ENCODE measurements at places on chromosomes 3 and 15. TPM values are rescaled to one million over a fixed set of nuclear protein-coding genes. Genes with fewer than 3 reads are reported as not detected.

- no peak for DNase-seq
Observed at GRCh38 chr3:66980791-66981190, 17.3 kb upstream of the KBTBD8 start.

DNA sequence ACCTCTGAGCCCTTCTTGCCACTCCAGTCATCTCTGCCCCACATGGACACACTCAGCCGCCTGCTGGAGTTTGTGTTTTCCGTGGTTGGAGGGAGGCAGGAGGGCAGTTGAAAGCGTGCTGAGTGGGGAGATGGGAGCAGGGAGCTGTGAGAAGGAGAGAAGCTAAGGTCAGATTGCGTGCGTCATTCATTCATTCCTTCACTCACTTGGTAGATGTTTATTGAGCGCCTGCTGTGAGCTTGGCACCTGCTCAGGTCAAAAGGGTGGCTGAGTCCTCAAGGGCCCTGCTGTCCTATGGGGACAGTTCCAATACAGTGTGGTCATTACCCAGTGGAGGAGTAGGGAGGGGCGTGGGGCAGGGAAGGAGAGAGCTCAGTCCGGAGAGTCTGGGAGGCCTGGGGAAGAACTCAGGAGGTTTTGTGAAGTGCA is 23.5 kb downstream of the LIMD1 start:
- DNase-seq: peak; percentile 93

GRCh38 chr3:186998937-186999368 is 68.6 kb downstream of the ST6GAL1 start:
- no peak for DNase-seq

DNA sequence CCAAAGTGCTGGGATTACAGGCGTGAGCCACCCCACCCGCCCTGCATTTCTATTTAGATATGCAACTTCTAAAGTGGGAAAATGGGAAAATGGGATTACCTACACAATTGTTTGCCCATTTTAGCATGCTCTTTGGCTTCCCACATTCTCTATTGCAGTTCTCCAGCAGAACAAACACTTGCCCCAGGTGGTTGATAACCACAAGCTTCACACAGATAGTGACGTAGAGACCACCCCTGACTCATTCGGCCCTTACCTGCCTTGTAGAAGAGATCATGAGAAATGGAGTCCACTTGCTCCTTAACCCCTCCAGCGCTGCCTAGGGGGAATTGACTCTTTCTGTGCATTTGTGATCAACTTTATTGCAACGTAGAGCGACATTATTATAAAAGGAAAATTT is 83.2 kb upstream of the RAP2B start:
- DNase-seq: no peak

- no peak for DNase-seq
Observed at GRCh38 chr15:100558771-100559254, 30.1 kb upstream of the CERS3 start.

DNA sequence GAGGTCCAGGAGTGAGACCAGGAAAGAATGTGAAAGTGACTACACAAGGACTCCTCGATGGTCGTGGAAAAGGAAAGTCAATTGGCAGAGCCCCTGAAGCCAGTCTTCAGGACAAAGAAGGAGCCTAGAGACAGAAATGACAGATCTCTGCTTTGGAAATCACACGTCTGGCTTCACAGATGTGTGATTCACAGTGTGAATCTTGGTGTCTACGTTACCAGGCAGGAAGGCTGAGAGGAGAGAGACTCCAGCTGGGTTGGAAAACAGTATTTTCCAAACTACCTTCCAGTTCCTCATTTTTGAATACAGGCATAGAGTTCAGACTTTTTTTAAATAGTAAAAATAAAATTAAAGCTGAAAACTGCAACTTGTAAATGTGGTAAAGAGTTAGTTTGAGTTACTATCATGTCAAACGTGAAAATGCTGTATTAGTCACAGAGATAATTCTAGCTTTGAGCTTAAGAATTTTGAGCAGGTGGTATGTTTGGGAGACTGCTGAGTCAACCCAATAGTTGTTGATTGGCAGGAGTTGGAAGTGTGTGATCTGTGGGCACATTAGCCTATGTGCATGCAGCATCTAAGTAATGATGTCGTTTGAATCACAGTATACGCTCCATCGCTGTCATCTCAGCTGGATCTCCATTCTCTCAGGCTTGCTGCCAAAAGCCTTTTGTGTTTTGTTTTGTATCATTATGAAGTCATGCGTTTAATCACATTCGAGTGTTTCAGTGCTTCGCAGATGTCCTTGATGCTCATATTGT is 6.0 kb downstream of the CCR2 start:
- no peak for DNase-seq

- no peak for DNase-seq
Observed at GRCh38 chr3:160023476-160023875, 34.8 kb downstream of the IL12A start.

- no peak for DNase-seq
Observed at GRCh38 chr3:105260385-105260784, 106.3 kb upstream of the ALCAM start.

GRCh38 chr15:77631745-77632533 is 773 bp downstream of the LINGO1 start:
- peak; percentile 34 for DNase-seq

GRCh38 chr15:28922707-28923012 is 36.9 kb downstream of the APBA2 start:
- DNase-seq: no peak

- peak; percentile 97 for DNase-seq
Observed at GRCh38 chr3:53238051-53238850, 17.6 kb downstream of the TKT start.

DNA sequence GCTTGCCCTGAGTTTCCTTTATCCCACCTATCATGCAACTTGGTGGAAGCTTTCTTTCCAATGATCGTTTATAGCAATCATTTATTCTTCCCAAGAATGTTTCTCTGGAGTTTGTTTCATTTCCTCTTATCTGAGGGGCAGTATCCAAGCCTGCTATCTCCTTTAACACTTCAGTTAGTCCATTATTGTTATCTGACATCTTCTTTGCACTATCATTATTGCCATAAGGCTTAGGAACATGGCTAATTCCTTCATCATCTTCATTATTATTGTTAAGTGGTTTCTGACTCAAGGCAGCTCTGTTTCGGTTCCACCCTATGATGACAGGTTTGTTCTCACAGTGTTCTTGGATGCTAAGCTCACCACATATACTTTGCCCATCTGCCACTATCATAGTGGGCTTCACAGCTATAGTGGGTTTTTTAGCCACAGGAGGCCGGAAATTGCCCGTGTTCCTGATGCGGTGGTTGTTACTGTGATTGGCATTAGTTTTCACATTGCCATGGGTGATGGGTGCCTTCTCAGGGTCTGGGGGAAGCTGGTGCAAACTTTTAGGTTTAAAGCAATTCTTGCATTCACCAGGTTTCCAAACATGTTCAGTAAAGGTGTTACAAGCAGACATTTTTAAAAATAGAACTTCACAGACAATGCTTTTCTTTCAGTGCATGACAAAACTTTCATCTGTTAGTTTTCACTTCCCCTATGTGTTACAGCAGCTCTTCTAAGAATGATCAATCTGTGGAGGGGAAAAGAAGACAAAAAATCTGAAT is 110.6 kb upstream of the TSPAN3 start:
- no peak for DNase-seq

- no peak for DNase-seq
Observed at GRCh38 chr3:28268989-28269388, 27.6 kb downstream of the CMC1 start.

DNA sequence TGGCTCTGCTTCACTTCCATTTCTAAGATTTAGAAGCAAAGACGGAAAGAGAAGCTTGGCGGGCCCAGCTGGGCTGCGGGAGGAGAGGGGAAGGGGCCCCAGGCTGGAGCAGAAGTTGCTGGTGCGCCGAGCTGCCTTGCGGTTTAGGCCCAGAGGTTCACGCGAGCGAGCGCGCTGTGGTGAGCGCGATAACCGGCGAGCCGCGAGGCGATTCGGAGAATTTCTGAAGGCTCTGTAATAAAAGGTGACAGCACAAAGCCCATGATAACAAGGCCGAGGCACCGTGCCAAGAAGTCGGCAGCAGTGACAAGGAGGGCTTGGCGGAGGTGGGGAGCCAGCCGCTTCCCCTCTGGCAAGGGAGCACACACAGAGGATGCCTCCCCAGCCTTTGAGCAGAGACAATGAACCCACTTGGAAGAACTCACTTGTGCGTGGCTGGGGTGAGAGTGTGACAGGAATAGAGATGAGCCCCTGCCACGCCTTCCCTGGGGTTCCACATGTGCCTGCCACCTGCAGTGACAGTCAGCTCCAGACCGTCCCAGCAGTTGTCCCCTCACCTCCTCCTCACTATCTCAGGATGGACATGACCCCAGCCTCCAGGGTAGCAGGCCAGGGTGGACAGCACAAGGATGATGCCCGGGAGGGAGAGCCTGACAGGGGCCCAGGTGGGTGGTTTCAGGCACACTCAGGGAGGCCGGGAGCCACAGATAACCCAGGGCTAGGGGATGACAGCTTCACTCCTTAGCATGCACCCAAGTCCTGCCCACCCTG is 315.2 kb downstream of the UACA start:
- no peak for DNase-seq

The SOX14 gene
- not detected for polyA plus RNA-seq

The FETUB gene
- polyA plus RNA-seq: not detected

The TMEM42 gene
- 9.3 TPM for polyA plus RNA-seq

The BFSP2 gene
- not detected for polyA plus RNA-seq

The PP2D1 gene
- polyA plus RNA-seq: not detected

The CHCHD6 gene
- 18.9 TPM for polyA plus RNA-seq

The ANO10 gene
- polyA plus RNA-seq: 20.0 TPM

The LINS1 gene
- polyA plus RNA-seq: 10.0 TPM

The ATP2B2 gene
- 0.03 TPM for polyA plus RNA-seq

The LOXL1 gene
- polyA plus RNA-seq: 0.44 TPM

The MOBP gene
- not detected for polyA plus RNA-seq

The P2RY12 gene
- polyA plus RNA-seq: not detected
